ENCODE measurements at places on chromosomes 3 and 15.

GRCh38 chr15:67945131-67945530 is 105.3 kb upstream of the RNU6-1 start:
- DNase-seq = no peak

GRCh38 chr15:33067456-33067855 is 127.1 kb downstream of the FMN1 start:
- DNase-seq = no peak

DNA sequence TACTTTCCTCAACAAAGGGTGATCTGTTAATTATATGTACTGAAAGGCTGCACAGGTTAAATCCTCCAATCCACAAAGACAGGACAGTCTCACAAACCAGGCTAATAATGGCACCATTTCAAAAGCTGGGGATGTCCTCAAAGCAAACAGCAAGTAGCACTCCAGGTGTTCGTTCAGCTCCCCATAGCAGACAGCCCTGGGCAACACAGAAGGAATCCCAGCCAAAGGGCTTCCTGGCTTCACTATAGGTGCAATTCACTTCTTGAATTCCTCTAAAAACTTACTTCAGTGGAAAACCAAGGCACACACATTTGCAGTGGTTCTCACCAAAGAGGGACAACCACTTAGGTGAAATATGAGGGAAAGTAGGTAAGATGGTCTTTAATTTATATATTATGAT is 166.7 kb downstream of the CTNNB1 start:
- no peak for DNase-seq

DNA sequence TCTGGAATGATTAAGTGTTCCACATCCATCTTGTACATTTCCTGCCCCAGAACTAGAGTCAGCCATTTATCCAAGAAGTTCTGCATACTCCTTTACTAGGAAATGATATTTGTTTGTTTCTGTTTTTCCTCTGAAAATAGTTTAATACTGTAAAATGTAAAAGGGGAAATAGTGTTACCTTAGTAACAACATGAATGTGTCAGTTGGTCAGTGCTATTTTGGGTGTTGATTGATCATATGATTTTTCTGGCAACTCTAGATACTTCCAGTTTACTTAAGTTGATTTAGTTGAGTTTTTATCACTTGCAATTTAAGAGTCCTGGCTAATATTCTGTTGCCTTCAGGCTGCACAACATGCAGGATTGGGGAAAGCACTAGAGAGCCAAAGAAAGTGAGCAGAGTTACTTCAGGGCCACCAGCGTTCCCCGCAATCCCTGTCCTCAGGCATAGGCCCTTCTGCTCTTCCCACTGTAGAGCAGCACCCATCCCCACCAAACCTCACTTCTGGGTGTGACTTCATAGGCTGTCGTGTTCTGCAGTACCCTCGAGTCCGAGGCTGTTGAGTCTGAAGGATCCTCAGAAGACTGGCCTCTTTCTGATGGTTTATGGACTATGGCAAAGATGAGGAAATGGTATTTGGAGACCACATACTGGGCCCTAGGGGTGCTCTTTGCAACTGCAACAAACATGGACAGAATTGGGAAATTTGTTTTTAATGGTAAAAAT is 69.0 kb downstream of the CHD2 start:
- DNase-seq = no peak

DNA sequence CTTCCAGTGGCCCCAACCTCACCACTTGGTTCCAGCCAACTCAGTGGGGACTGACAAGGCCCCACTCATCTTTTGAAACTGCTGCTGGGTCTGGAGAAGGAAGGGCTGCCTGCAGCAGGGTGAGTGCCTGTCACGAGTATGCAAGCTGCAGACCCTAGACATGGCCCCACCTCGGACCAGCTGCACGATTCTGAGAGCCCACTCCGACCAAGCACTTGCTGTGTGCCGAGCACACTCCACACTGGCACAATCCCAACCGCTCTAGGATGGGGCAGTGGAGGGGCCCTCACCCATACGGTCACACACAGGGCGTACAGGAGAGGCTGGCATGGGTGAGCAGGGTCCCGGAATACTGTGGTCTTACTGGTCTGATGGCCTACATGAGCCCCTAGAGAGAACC is 8.0 kb upstream of the PLXND1 start:
- no peak for DNase-seq

DNA sequence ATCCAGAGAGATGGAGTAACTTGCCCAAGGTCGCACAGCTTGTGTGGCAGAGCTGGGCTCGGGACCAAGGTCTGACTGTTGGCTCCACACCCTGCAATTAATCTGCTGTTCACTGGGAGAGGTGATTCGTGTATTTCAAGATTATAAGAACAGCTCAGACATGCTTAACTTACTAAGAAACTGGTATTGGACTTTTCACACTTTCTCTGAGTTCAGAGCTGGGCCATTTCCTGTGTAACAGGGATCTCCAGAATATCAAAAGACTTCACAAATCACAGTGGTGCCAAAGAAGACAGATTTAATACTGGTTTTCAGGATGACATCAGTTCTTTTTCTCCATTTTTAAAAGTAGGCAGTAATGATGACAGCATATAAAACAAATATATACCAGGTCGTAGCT is 156.8 kb upstream of the UBE2E1 start:
- no peak for DNase-seq

Measured in ureter (tissue), 1 donor.